NCI-H2171 (cell line): ENCODE measurements at places on chromosomes 11 and 22.
A peak's percentile ranks its signal among the peaks of the same experiment; 100 is the strongest.

DNA sequence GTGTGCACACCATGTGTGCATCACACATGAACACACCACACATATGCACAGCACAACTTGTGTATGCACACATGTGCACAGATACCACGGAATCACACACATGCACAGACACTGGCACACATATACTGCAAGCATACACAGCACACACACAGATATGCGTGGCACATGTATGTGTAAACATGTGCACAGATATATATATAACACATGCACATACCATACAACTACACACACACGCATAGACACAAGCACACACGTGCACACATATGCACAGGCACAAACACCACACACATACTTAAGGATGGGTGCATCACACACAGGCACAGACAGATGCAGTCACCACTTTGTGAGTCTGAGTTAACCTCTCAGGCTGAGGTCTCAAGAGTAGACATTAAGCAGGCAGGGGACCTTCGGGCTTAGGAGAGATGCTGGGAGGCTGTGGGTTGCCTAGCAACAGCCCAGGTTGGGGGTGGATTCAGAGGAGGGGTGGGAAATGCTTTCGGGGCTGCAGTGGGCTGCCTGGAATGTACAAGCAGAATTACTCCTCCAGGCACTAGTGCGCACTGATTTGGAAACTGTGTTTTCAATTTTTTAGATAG is 82.9 kb downstream of the MYO18B start:
- no peak for DNase-seq

DNA sequence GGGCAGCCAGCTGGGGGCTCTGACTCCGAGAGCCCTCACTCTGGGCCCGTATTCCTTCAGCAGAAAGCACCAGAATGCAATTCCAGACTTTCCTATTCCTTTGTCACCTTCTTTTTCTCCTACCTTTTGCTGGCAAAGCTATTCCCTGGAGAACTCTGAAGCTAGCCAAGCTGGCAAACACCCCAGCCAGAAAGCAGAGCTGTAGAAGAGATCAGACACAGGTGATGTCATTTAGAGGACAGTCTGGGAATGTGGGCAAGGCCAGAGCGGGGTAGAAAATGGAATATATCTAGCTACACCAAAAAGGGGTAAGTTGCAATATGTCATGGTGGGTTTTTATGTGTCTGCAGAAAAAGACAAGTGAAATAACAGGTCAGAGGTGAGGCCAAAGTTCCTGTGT is 205.1 kb downstream of the NXPE2 start:
- DNase-seq = no peak

GRCh38 chr22:44451016-44451415 is 47.0 kb downstream of the RTL6 start:
- no peak for DNase-seq

DNA sequence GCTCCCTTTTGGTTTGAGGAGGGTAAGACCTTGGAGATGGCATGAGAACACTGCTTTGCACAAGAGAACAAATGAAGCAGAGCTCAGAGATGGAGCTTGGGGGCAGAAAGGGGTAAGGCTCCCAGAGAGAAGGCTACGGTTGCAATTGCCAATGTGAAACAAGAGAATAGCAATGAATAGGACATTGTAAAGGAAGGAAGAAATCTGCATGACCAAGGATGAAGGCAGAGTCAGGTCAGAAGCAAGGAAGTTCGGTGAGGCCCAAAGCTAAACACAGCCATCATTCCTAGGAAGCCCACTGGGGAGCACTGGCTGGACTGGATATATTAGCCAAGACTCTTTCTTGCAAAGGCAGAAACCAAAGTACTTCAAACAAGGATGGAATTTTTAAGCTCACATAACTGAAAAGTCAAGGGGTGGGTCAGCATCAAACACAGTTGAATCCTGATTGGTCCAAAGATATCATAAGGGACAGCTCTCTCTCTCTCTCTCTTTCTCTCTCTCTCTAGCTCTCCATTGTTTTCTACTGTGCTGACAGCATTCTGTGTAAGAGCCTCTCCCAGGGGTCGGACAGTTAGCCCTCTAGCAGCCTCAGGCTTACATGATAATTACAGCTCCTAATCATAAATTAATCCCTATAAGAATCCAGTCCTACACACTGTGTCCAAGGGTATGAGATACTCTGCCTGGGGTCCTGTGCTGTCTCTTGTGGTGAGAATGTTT is 484.3 kb downstream of the SOX6 start:
- DNase-seq = no peak

GRCh38 chr11:116310698-116311097 is 462.1 kb downstream of the BUD13 start:
- DNase-seq = no peak

DNA sequence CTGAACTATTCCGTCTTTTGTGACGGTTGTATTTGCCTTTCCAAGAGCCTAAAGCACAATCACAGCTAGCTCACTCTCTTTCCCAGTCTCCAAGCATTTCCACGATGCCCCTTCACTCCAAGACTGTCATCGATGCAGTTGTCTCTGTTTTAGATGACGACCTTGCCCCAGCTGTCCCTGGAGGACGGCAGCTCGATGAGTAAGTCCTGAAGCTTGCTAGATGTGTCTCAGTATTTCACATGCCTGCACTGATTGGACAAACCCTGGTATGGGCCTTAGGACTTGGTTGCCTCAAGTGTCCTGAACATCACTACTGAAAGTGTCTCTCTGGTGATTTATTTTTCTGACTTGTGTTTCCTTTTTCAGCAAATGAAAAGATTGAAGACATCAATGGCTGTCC is 129.9 kb downstream of the NAV2 start:
- no peak for DNase-seq

GRCh38 chr22:28146401-28147314 is 227.6 kb upstream of the PITPNB start:
- peak; percentile 88 for DNase-seq

GRCh38 chr11:56151376-56151775 is 8.7 kb downstream of the OR8K5 start:
- DNase-seq = no peak

DNA sequence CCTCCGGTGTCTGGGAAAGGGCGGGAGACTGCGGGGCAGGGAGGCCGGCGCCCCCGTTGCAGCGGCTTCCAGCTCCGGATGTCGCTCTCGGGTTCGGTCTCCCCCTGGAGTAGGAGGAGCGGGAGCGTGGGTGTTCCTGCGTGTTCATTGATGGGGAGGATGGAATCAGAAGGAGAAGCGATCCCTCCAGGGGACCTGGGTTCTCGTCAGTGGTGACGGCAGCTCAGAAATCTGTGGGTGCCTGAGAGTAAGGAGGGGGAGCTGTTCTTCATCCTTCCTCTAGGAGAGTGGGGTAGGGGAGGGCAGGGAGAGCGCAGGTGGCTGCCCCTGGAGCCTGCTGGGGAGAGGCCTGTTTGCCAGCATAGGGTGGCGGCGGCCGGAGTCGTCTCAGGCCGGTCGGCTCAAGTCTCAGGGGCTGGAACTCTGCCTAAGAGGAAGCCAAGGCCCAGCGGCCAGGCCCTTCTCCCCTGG is 1.1 kb downstream of the UBASH3B start:
- DNase-seq = no peak

- no peak for DNase-seq
Observed at GRCh38 chr22:49614966-49615965, 212.4 kb downstream of the BRD1 start.

DNA sequence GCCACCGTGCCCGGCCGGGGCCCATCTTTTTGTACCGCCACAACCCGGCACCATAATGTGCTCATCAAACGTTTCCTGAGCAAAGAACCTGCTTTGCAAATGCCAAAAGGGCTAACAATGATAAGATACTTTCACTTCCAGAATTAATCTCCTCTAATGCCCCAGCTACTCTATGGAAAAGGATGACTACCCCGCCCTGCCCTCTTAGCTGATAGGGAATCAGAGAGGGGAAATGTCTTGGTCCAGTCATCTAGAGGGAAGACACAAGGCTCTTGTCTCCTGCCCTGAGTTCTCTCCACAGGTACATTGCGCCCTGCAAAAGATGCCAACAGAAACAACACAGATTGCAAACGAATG is 586 bp downstream of the TTLL1 start:
- DNase-seq = no peak

GRCh38 chr11:6653097-6653496 is 2.5 kb downstream of the DCHS1 start:
- no peak for DNase-seq

DNA sequence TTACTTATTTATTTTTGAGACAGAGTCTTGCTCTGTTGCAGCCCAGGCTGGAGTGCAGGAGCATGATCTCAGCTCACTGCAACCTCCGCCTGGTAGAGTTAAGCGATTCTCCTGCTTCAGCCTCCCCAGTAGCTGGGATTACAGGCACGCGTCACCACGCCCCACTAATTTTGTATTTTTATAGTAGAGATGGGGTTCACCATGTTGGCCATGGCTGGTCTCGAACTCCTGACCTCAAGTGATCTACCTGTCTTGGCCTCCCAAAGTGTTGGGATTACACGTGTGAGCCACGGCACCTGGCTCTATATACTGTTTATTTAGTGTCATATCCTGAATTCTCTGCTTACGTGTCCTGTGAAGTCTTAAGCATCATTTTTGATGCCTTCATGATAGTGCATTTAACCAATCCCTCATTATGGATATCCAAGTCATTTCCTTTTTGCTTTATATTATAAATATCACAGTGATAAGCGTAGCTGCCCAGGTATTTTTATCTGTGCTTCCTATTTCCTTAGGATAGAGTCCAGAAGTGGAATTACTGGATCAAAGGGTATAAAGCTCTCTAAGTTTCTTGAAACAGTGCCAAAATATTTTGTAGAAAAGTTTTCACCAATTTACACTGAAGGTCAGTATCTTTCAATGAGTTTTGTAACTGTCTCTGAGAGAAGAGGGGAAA is 871 bp upstream of the SIDT2 start:
- DNase-seq = no peak

DNA sequence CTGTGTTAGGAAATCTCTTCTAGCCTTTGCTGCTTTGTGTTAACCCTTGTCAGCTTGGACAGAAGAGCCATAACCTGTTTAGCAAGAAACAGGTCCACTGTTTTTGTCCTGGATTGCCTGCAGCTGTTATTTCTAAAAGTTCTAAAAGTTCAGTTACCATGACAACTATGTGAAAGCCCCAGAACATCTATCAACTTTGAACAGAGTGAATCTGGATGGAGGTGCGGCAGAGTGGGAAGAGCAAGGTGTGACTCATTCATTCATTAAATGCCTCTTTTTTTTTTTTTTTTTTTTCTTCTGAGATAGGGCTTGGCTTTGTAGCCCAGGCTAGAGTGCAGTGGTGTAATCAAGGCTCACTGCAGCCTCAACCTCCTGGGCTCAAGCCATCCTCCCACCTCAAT is 50.5 kb downstream of the RBX1 start:
- no peak for DNase-seq

DNA sequence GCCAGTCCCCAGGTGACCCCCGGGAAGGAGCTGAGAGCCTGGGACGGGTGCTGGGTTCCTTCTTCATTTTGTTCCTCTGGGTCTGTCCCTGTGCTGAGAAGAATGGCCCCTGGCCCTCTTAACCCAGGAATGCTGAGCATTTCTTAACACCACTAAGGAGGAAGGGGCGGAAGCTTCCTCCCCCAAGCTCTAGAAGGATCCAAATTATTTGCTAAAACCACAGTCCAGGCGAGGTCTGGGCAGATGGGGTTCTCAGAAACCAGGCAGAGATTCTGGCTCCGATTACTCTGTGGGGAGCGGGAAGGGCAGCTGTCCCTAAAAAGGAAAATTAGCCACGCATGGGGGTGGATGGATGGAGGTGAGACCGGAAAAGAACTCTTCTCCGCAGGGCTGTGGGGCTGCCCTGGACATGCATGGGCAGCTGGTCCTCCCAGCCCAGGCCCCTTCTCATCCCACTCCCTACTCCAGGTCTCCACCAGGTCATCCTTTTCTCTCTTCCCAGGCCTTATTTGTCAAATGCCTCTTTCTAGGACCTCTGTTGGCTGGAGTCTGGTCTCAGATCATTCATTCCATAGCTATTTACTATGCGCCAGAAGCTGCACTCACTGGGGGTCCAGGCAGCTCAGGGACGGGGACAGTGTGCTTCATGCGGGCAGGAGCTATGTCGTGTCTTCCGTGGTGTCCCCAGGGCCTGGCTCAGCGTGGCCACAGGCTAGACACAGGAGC is 45.0 kb upstream of the MYH9 start:
- DNase-seq = no peak

DNA sequence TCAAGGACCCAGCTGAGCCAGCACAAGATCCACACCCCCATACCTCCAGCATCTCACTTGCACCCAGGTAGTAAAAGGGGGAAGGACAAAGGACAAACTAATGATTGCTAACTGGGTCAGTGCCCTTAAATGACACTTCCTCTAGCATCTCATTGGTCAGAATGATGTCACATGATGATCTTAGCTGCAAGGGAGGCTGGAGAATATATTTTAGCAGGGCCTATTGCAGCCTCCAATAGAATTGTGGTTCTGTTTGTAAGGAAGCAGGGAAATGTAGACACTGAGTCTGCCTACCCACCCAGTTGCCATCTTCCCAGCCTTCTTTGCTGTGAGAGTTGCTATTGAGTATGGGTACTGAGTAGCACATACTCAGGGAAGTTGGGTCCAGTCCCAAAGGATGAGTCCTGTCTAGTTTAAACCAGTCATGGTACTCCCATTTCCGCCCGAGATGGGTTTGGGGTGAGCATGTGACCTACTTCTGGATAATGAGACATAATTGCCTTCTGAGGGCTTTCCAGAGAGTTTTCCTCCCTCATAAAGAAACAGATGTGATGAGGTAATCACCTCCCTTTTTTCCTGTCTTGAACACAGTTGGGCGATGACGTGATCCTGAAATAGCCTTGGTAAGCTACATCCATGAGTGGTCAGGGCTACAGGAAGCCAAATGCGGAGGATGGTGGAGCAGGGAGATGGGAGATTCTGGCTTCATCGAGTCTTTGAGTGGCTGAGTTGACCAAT is 5.5 kb upstream of the DNAL4 start:
- DNase-seq = no peak

DNA sequence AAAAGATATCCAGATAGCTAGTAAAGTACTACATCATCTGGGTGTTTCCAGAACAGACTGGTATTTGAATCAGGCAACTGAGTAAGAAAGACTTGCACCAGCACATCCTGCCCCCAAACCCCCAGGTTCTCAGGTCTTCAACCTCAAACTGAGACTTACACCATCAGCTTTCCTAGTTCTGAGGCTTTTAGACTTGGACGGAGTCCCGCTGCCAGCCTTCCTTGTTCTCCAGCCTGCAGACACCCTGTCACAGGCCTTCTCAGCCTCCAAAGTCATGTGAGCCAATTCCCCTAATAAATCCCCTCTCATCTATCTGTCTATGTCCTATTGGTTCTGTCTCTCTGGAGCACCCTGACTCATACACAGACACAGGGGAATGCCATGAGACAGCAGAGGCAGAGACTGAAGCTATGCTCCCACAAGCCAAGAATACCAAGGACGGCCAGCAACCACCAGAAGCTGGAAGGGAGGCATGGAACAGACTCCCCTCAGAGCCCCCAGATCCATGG is 10.9 kb downstream of the SMCO4 start:
- DNase-seq = no peak

- DNase-seq = no peak
Observed at GRCh38 chr22:37965940-37966664, 12.6 kb downstream of the POLR2F start.

- DNase-seq = no peak
Observed at GRCh38 chr11:120215634-120216033, 4.8 kb downstream of the OAF start.

DNA sequence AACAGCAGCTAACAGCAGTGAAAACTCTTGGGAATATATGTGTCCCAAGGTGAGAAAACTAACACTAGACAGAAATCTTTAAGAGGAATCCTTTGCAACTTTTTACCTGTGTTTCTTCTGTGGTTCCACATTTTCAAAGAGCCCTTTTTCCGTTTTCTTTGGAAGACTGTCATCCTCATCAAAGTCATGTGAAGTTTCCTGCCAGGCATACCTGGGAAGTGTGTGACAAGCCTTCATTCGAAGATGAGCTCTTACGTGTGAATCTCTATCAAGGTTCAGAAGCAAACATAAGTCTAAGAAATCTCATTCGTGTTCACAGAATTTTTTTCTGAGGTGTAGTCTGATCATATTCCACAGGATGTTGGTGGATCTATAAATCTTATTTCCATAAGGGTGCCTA is 330.6 kb upstream of the MPPED2 start:
- DNase-seq = no peak
